ENCODE measurements at places on chromosomes 16 and 17.

DNA sequence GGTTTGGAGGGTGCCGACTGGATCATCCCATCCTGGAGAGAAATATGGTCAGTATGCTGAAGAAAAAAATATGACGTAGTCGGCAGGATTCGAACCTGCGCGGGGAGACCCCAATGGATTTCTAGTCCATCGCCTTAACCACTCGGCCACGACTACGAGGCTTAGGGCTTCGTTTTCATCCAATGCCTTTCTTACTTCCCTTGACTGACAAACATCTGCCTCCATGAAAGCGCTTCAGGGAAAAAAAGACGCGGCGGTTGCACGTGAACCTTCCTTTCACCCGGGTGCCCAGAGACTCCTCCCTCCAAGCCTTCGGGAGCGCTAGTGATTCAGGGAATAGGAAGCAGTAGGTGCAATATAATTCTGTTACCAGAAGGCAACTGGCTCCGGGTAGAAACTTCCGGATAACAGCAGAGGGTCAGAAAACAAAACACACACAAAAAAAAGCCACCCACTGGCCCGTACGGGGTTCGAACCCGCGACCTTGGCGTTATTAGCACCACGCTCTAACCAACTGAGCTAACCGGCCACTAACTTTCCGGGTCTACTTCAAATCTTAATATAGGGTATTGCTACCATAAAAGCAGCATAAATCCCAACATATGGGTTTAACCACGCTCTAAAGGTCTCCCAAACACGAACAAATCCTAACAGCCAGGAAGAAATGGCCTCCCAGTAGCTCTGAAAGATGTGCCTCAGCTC lies 16.3 kb upstream of the AURKB start:
- peak; percentile 97 for DNase-seq

GRCh38 chr17:43021741-43022512 lies at the start of gene VAT1:
VAT1 (minus strand) TSS chr17:43022385; CDS start chr17:43022322, 63 bp downstream.
- peak; percentile 97 for DNase-seq

- no peak for DNase-seq
Measured at GRCh38 chr17:78952706-78953105, 27.0 kb downstream of the LGALS3BP start.

DNA sequence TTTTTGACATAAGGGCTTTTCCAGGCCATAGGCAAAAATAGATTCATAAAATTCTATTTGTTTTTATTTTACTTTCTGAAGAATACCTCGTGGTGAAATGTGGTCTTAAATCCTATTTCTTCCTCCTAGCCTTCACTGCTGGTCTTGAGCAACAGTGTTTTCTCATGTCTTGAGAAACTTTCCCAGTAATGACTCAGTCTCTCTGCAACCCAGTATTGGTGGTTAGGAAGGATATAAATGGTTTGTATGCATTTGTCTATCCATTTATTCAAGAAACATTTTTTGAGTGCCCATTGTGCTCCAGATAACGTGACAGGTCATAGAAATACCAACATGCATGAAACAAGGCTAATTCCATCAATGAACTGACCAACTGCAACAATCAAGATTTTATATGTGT lies 213.9 kb downstream of the TMEM114 start:
- DNase-seq: no peak

DNA sequence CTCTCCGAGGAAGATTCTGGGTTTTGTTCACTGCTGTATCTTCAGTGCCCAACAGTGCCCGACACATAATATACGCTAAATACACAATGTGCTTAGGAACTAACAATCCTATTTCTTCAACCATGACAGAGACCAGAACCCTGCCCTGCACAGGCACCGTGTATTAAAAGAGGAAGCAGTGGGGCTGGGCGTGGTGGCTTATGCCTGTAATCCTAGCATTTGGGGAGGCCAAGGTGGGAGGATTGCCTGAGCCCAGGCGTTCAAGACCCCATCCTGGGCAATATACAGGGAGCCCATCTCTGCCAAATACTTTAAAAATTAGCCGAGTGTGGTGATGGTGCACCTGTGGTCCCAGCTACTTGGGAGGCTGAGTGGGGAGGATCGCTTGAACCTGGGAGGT lies 19.3 kb downstream of the ARL2BP start:
- peak; percentile 22 for DNase-seq
